ENCODE measurements at places on chromosomes 16 and 17.

- no peak for DNase-seq
Measured at GRCh38 chr17:20284570-20285295, 182.6 kb downstream of the LGALS9B start.

- DNase-seq: no peak
Measured at GRCh38 chr17:78598013-78598471, 20.8 kb upstream of the DNAH17 start.

GRCh38 chr16:70304892-70305448 is 6.0 kb downstream of the DDX19B start:
- DNase-seq: no peak

GRCh38 chr16:81831722-81832126 is 52.6 kb downstream of the PLCG2 start:
- DNase-seq: no peak

- no peak for DNase-seq
Measured at GRCh38 chr16:9778849-9779248, 403.4 kb downstream of the GRIN2A start.

GRCh38 chr17:9470171-9470570 is 105.4 kb downstream of the STX8 start:
- DNase-seq: no peak

DNA sequence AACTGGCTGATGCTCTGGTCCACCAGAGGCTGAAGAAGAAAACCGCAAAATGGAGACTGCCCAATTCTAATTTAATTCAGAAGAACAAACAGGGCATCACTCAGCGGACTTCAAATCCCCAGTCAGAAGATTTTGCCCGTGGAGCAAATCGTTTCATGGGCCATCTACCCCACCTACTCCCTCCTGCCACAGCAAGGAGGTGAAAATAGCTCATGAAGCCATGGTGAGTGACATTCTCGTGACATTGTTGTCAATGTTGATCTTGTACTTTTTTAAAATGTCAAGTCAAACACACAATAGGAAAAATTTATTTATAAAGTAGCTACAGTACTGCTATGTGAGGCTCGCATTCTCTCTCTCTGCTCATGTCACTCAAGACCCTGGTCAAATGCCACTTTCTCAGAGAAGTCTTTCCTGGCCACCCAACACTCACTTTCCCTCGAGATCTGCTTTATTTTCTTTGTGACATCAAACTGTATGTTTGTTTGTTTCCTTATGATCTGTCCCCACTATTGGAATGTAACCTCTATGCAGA is 31.3 kb upstream of the SOX9 start:
- no peak for DNase-seq
